ENCODE measurements at places on chromosomes 2 and 18. TPM values are rescaled to one million over a fixed set of nuclear protein-coding genes. Genes with fewer than 3 reads are reported as not detected.

CDK15 gene
- total RNA-seq: not detected

TRPM8 gene
- total RNA-seq: 4.9 TPM

PLEKHA3 gene
- total RNA-seq: 5.9 TPM

ONECUT2 gene
- 0.15 TPM for total RNA-seq

SIX3 gene
- 28.8 TPM for total RNA-seq

GRCh38 chr2:8448824-8449556, 232.9 kb upstream of the ID2 start:
- DNase-seq: no peak
- peaks cover 12% of the 10 kb centered on the region for H3K4me1 ChIP-seq
- H3K27me3 ChIP-seq: no peaks in the 10 kb centered on the region
- H3K27ac ChIP-seq: no peak overlapping the region
- no peaks in the 10 kb centered on the region for H3K36me3 ChIP-seq

DNA sequence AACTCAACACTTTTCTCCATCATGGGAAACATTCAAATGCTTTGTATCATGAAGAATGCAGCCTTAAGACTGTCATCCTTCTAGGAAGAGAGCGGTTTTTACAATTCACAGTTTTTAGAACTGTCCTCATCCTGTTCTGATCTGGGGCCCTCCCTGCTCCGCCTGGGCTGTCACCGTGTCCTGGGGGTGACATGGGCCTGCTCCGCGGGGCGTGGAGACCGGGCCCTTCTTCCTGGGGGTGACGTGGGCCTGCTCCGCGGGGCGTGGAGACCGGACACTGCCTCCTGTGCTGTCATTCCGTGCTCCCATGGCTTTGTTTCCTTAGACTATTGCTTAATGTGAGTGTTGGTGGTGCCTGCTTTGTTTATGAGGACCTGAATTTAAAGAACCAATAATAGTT, 122.8 kb downstream of the TMEM18 start:
- H3K36me3 ChIP-seq: no peaks in the 10 kb centered on the region
- no peaks in the 10 kb centered on the region for H3K27me3 ChIP-seq
- DNase-seq: no peak
- no peak overlapping the region for H3K27ac ChIP-seq

GRCh38 chr2:238226698-238227586, 12.9 kb downstream of the HES6 start:
- H3K27ac ChIP-seq: no peak overlapping the region
- H3K27me3 ChIP-seq: peaks cover 30% of the 10 kb centered on the region
- no peaks in the 10 kb centered on the region for H3K36me3 ChIP-seq
- DNase-seq: no peak
- no peak overlapping the region for H3K4me3 ChIP-seq
- H3K4me1 ChIP-seq: no peaks in the 10 kb centered on the region

DNA sequence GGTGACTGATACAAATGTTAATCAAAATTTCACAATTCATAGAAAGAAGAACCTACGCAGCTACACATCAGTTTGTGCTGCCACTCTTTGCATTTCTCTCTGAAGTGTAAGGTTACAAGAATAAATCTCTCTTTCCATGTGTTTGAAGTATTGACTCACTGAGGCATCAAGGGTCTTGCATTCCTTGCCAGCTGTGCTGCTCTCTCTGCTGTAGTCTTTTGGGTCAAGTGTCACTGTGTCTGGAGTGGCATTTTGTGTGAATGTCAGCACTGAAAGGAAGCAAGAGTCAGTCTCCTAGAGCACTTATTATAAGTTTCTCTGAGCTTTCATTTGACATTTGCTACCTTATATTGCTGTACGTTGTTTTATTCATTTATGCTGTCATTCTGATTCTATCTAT, 1696.1 kb upstream of the LRRTM1 start:
- no peak overlapping the region for H3K4me3 ChIP-seq
- no peaks in the 10 kb centered on the region for H3K27me3 ChIP-seq
- H3K4me1 ChIP-seq: peaks cover 15% of the 10 kb centered on the region

DNA sequence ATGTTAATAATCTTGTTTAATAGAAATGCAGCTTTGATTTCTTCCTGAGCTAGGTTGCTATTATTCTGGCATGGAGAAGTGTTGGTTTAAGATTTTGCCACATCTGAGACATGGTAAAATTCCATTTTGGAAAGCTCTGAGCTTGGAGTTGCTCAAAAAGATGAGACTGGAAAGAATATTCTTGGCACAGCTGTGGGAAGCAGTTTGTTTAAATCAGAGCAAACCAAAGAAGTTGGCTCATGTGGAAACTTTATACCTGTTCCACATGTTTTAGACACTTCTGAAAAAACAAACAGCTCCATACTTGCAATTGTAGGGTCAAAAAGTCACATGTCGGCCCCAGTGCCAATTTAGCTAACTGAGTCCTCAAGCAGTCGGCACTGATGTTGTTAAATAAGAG, 116.6 kb downstream of the SLC4A3 start:
- peaks cover 44% of the 10 kb centered on the region for H3K4me1 ChIP-seq
- no peak overlapping the region for H3K27ac ChIP-seq
- no peaks in the 10 kb centered on the region for H3K36me3 ChIP-seq
- H3K4me3 ChIP-seq: no peak overlapping the region

GRCh38 chr2:236507393-236508085, 62.1 kb upstream of the ACKR3 start:
- peak overlapping the region; percentile 25 for H3K4me3 ChIP-seq
- H3K27ac ChIP-seq: no peak overlapping the region
- no peaks in the 10 kb centered on the region for H3K4me1 ChIP-seq
- H3K36me3 ChIP-seq: no peaks in the 10 kb centered on the region

GRCh38 chr2:39779341-39779851, 338 bp upstream of the THUMPD2 start:
- H3K4me3 ChIP-seq: peak overlapping the region; percentile 57
- H3K27me3 ChIP-seq: no peaks in the 10 kb centered on the region
- peaks cover 12% of the 10 kb centered on the region for H3K4me1 ChIP-seq
- H3K36me3 ChIP-seq: peaks cover 5% of the 10 kb centered on the region
- no peak overlapping the region for H3K27ac ChIP-seq
- DNase-seq: no peak

- H3K4me1 ChIP-seq: peaks cover 72% of the 10 kb centered on the region
- no peak overlapping the region for H3K27ac ChIP-seq
- peaks cover 12% of the 10 kb centered on the region for H3K27me3 ChIP-seq
- DNase-seq: no peak
- H3K36me3 ChIP-seq: no peaks in the 10 kb centered on the region
Observed at GRCh38 chr2:219508971-219509779, 5.1 kb upstream of the ASIC4 start.

Data from neural progenitor cell (in vitro differentiated cells).